Temporal lobe (tissue), 4 donors: ENCODE measurements at places on chromosomes 6 and 20. TPM values are rescaled to one million over a fixed set of nuclear protein-coding genes. Genes with fewer than 3 reads are reported as not detected.

Gene DYNLRB1
- total RNA-seq = 28.0 TPM

Gene SEL1L2
- under 0.01 TPM for total RNA-seq

Gene ALDH8A1
- total RNA-seq = 0.74 TPM

Gene ADAM33
- total RNA-seq = 2.0 TPM

Gene CLPSL1
- not detected for total RNA-seq

Gene TFAP2A
- total RNA-seq = 0.25 TPM

Gene ITPR3
- total RNA-seq = 1.2 TPM

Gene SMOC2
- 3.2 TPM for total RNA-seq

Gene TGM2
- total RNA-seq = 5.7 TPM

Gene BANF2
- not detected for total RNA-seq

Gene GSTA1
- total RNA-seq = not detected

Gene OSTM1
- total RNA-seq = 22.1 TPM

Gene ZNF311
- total RNA-seq = 6.1 TPM

Gene SYCP2
- total RNA-seq = 2.2 TPM

Gene FBXL4
- total RNA-seq = 19.4 TPM

Gene EYS
- total RNA-seq = 2.0 TPM

Gene SNAP25
- 113 TPM for total RNA-seq

Gene PRSS16
- not detected for total RNA-seq

Gene SALL4
- 0.49 TPM for total RNA-seq

Gene RIPOR2
- 21.4 TPM for total RNA-seq

Gene DLL1
- total RNA-seq = 9.1 TPM

Gene PHACTR3
- 31.0 TPM for total RNA-seq

Gene CYP39A1
- 3.0 TPM for total RNA-seq

Gene PGBD1
- total RNA-seq = 15.5 TPM

Gene SCRT2
- total RNA-seq = 4.7 TPM

Gene GJA10
- total RNA-seq = not detected

Gene GRM4
- 3.7 TPM for total RNA-seq

Gene EDN1
- total RNA-seq = 3.4 TPM

Gene TMEM14A
- 64.4 TPM for total RNA-seq

Gene GABRR1
- not detected for total RNA-seq

Gene PPP1R3G
- total RNA-seq = 1.5 TPM

Gene OPN5
- not detected for total RNA-seq

Gene FLRT3
- total RNA-seq = 46.0 TPM

Gene PACSIN1
- 2.7 TPM for total RNA-seq

Gene RSPO3
- 34.4 TPM for total RNA-seq

Gene SRMS
- total RNA-seq = not detected

Gene PAK5
- total RNA-seq = 36.1 TPM

Gene C20orf204
- 1.2 TPM for total RNA-seq

Gene TINAG
- total RNA-seq = 0.25 TPM

Gene VWA7
- 0.98 TPM for total RNA-seq
